ENCODE measurements at places on chromosomes 12 and 14.
A peak's percentile ranks its signal among the peaks of the same experiment; 100 is the strongest.

DNA sequence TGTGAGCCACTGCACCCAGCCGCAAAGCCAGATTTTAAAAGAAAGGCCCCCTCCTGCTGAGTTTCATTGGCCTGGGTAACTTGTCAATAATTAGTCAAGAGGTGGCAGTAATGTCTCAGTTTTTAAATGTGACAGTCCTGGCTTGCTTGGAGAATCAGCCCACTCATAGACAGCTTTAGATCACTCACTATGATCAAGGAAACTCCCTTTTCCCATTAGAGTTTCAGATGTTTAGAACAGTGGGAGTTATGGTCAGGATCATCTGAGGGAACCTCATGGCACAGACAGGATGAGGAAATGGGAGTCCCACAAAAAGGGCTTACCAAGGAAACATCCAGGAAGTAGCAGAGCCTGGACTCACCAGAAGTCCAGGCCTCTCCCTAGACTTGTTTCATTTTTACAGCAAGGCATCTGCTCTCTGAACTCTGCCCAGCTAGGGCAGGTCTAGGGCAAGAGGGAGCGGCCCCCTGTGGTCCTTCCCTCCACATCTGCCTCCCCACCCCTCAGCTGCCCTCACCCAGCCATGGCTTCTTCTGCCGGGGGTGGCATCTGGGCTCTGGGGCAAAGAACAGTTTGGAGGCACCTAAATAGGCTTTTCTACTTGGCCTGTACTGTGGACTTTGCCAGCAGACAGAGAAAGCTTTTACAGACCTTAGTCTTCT is 11.2 kb downstream of the BCL2L14 start:
- DNase-seq = no peak

GRCh38 chr12:105819549-105819948 is 319.2 kb downstream of the NUAK1 start:
- no peak for DNase-seq

GRCh38 chr12:121755591-121755990 is 37.9 kb downstream of the RHOF start:
- DNase-seq = no peak

GRCh38 chr12:10612984-10613348 is 443 bp downstream of the MAGOHB start:
- no peak for DNase-seq

- no peak for DNase-seq
Observed at GRCh38 chr12:3200814-3201233, 123.6 kb downstream of the TSPAN9 start.

GRCh38 chr14:106879241-106879640 is 1352.9 kb downstream of the TMEM121 start:
- peak; percentile 87 for DNase-seq

- DNase-seq = no peak
Observed at GRCh38 chr14:105177082-105177481, 4.0 kb downstream of the NUDT14 start.

- DNase-seq = no peak
Observed at GRCh38 chr12:59370933-59371332, 224.9 kb upstream of the SLC16A7 start.

GRCh38 chr14:69484444-69485314 is at the start of gene PLEKHD1:
TSS of gene PLEKHD1 (plus strand) at chr14:69484728. CDS start at chr14:69484966, 238 bp downstream.
- no peak for DNase-seq

DNA sequence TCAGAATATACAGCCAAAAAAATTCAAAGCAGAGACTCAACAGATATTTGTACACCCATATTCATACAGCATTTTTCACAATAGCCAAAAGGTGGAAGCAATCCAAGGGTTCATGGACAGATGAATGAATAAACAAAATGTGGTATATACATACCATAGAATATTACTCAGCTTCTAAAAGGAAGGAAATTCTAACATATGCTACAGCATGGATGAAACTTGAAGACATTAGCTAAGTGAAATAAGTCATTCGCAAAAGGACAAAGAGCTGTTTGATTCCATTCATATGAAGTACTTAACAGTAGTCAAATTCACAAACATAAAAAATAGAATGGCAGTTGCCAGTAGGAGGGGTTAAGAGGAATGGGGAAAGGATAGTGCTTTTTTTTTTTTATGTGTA is 91.8 kb upstream of the ARID2 start:
- DNase-seq = no peak

GRCh38 chr14:54200726-54201125 is 196.1 kb upstream of the CDKN3 start:
- DNase-seq = no peak

DNA sequence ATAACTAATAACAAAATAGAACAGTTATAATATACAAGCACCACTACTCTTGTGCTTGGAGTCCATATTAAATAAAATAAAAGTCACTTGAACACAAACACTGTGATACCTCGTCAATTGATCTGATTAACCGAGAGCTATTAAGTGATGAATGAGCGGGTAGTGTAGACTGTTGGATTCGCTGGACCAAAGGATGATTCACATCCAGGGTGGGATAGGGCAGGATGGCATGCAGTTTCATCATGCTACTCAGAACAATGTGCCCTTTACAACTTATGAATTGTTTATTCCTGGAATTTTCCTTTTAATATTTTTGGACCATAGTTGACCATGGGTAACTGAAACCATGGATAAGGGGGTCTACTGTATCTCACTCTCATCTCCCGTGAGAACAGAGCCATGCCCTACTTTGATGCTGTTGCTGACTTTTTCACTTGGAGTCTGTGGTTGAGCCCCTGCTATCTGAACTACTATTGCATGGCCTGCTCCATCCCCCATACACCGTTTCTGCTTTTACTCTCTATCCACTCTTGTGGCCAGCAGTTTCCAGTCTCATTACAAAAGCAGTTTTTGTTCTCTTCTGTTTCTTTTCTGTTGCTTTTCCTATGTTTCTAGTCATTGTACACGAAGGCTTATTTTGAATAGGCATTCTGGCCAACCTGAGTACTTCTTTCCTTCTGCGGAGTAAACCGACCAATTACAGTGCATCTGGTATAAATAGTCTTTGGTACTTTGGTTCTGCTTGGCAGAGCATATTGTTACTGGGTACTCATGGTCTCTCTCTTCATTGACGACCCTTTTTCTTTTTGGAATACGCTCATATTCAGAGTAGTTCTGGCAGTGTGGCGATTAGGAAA is 12.2 kb downstream of the TMTC2 start:
- no peak for DNase-seq
